Activated CD4-positive, CD25-positive, alpha-beta regulatory T cell treated with anti-CD3 and anti-CD28 coated beads, Interleukin-2, amount 50 U/mL, for 72 hours (primary cell): ENCODE measurements at places on chromosomes 12 and 14.

DNA sequence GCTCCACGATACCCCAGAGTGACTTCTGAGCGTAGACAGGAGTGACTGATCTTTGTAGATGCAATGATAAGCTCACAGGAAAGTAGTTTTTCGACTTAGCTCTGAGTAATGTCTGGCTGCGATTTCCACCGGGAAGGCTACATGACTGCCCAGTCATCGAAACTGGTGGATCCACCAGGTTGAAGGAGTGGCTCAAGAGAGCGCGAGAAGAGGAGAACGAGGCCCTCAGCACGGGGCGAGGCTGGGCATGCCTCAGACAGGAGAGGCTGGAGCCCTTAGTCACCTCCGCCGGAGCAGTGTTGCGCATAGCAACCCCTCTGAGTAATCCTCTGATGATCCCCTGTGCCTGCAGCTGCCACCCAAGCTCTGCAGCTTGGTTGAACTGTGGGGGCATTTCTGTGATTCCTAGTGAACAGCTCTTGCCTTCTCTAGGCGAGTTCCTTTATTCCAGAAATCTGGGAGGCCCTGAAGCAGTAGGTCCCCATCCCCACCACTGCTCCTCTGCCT is 25.6 kb downstream of the ELK3 start:
- DNase-seq = no peak

- DNase-seq = no peak
Observed at GRCh38 chr12:12606781-12607589, 4.7 kb upstream of the CREBL2 start.

- no peak for DNase-seq
Observed at GRCh38 chr12:22677781-22678574, 53.0 kb downstream of the ETNK1 start.

GRCh38 chr12:123102781-123103503 is 47.9 kb downstream of the PITPNM2 start:
- DNase-seq = no peak

DNA sequence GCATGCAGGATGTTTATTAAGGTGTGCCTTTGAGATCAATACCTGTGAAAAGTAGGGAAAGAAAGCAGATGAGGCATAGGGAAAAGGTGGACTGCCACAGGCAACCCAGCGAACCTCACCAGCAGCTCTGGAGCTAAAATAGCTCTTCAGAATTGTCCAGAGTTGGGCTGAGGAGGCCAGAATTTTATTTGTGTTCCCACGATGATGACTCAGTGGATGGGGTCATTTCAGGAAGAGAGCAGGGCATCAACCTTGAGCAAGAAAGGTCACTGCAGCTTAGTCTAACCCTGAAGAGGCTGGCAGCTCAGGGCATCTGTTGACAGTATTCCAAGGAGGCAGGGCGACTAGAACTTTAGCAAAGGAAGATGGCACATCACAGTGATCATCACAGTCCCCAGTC is 696.1 kb downstream of the DIO2 start:
- no peak for DNase-seq

DNA sequence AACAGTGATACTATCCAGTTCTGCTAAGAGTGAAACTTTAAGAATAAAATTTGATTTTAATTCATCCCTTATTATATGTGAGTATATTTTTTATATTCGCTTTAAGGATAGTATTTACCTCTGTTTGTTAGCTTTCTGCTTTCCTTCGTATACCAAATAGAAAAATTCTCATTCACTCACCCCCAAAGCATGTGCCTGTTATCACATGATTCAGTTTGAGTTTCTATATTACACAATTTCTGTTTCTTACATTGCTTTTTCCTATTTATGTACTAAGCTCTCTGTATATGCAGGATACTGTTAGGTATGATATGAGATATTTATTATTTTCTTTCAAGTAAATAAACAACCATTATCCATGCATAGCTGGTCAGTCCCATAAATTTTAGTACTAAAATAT is 275.2 kb downstream of the FBXL14 start:
- no peak for DNase-seq

DNA sequence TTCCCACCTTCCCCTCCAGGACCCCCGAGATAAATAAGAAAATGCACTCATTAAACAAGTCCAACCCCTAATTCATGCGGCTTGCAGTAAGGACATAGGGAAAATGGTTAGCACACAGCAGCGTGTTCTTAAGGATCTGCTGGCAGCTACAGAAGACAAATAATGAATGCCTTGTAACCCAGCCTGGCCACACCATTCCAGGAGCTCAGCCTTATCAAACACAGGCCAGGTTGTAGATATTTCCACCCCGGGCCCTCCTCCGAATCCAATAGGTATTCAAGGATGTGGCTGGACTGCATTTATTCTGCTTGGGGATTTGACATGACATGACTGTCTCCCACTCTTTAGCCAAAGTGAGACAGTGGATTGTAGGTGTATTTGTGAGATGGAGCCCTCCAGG is 245.1 kb downstream of the SLC41A2 start:
- DNase-seq = no peak

DNA sequence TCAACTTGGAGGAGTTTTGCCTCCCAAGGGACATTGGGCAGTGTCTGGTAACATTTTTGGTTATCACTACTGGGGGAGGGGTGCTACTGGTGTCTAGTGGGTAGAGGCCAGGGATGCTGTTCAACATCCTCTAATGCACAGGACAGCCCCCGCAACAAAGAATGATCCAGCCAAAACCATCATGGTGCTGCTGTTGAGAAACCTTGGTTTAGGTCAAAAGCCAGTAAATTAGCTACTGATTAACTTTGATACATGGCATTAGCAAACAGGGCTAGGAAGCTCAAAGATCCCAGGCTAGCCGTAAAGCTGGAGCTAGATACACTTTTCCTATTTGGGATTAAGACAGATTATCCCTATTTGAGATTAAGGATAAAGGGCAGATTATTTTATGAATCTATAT is 8.8 kb downstream of the ALKBH2 start:
- no peak for DNase-seq

GRCh38 chr12:93572712-93573551 is 457 bp downstream of the SOCS2 start:
- DNase-seq = peak; percentile 49

DNA sequence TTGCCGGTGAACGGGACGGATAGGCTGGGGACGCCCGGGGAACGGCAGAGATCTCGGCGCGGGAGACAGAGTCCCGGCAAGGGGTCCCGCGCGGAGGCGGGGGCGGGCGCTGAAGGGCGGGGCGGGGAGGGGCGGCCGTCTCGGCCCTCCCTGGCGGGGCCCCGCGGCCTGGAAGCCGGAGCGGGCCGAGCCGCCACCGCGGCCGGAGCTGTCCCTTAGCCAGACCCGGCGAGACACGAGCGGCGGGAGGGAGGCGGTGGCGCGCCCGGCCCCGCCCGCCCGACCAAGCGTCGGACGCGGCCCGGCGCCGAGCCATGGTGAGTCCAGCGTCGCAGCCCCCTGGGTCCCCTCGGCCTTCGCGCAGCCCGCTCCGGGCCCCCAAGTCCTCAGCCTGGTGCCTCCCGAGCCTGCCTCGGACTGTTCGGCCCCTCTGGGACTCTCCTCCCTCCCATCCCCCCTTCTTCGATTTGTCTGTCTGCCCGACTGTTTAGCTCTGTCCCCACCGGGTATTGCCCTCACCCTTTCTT is at the start of gene ARHGEF40:
Gene ARHGEF40 (plus strand): TSS at position 222 of the 527 bp plus-strand sequence. CDS start 93 bp downstream, at position 315.
- no peak for DNase-seq

GRCh38 chr14:79788346-79788745 is 423.0 kb downstream of the DIO2 start:
- DNase-seq = no peak

DNA sequence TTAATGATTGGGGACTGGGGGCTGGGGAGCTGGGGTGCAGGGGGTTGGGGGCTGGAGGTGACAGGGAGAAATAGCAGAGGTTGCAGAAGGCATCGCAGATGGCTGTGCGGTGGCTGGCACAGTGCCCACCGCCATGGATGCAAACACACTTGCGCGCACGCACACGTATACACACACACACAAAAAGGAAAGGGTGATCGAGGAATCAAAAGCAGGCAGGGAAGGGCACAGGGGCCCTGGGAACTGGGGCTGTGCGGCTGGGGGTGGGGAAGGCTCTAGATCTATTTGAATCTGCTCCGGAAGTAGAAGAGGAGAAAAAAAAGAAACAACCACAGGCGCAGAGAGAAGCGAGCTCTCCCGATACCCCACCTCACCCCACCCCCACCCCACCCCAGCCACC is 39.4 kb downstream of the ZFHX2 start:
- no peak for DNase-seq

- DNase-seq = no peak
Observed at GRCh38 chr12:66279123-66279712, 23.1 kb upstream of the HELB start.

DNA sequence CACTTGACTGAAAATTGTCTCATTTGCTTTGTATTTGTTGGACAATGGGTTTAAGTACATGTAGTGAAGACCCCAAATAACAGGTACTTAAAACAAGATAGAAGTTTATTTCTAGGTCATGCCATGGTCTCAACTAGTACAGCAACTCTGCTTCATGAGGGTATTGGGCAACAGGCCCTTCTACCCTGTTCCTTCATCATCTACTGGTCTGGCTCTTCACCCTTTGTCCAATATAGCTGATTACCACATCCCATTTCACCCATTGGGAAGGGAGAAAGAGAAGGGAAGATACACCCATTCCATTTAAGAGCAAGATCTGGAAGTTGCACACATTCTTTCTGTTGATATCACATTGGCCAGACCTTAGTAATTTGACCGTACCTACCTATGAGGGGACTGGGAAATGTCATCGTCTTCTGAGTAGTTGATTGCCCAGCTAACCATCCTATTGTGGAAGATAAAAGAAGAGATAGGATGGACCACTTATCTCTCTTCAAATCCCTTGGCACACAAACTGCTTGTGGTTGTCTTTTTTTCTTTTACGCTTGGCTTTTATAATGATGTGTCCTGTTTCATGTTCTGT is 104.6 kb downstream of the DIP2B start:
- DNase-seq = no peak

DNA sequence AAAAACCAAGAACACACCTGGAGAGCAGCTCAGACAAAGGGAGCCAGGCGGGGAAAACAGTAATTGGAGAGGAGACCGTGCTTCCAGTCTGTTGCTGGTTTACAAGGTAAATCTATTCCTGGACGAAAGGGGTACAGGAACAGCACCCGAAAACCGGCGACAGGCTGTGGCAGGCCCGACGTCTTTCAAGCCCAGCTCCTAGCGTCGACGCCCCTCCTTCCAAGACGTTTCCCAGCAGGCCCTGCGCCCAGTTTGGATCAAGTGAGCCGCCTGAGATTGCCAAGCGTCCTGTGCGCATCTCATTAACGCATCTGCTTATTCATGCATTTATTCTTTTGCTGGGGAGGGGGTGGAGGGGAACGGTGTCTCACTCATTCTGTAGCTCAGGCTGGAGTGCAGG is 1.4 kb downstream of the C12orf56 start:
- no peak for DNase-seq

GRCh38 chr14:63701606-63702299 is 26.1 kb downstream of the SGPP1 start:
- DNase-seq = no peak
